Activated T-helper 1 cell treated with Interleukin-2 at 50 U/mL for 16 hours (primary cell): ENCODE measurements at places on chromosomes 6 and 20.

DNA sequence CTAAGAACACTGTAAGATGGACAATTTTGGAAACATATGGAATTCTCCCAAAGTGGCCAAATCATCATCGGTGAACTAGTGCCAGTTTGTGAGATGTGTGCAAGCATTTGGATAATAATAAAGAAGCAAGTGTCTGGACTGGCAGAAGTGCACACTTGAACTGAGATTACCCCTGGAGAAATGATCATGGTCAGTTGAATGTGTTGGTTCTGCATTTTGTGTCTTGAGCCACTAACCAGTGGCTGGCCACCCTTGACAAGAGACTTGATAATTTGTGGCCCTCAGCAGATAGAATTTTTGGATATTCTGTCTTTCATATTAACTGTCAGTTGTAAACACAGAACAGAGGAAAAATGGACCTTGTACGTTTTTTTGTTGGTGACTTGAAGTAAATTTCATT, 37.4 kb downstream of the CITED2 start:
- no peak for DNase-seq

DNA sequence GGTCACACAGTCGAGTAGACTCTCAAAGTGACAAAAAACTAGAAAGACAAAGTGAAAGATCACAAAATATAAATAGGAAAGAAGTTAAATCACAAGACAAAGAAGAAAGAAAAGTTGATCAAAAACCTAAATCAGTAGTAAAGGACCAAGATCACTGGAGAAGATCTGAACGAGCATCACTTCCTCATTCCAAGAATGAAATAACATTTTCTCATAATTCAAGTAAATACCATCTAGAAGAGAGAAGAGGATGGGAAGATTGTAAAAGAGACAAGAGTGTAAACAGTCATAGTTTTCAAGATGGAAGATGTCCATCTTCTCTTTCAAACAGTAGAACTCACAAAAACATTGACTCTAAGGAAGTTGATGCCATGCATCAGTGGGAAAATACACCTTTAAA, 31.6 kb upstream of the GJA10 start:
- DNase-seq, result no peak

DNA sequence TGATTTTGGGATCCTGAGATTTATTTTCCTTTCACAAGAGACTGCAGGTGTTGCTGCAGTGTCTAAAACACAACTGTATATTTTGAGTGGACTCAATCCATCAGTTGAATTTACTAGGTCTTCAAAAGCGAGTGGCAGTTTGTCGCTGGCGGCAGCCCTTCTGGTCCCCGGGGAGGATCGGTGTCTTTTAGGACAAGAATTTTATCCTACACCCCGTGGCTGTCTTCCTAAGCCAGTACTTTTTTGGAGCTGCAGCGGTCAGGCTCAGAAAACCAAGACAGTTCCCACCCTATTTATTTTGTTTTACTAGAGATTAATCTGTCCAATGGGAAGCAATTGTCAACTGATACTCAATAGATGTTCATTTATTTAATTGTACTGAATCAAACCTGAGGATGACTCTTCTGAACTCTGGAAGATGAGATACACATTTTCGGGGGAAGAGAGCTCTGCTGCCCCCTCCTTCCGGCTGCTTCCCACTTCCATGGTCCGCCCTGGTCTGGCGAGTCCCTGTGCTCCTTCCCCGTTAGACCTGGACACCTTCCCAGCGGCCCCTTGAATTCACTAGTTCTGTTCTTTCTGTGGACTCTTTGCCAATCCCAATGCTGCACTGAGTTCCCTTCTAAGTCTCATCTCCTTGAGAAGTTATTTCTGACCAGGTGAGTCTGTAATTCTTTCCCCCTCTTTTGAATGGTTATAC, 90.6 kb downstream of the ERMARD start:
- DNase-seq, result no peak

DNA sequence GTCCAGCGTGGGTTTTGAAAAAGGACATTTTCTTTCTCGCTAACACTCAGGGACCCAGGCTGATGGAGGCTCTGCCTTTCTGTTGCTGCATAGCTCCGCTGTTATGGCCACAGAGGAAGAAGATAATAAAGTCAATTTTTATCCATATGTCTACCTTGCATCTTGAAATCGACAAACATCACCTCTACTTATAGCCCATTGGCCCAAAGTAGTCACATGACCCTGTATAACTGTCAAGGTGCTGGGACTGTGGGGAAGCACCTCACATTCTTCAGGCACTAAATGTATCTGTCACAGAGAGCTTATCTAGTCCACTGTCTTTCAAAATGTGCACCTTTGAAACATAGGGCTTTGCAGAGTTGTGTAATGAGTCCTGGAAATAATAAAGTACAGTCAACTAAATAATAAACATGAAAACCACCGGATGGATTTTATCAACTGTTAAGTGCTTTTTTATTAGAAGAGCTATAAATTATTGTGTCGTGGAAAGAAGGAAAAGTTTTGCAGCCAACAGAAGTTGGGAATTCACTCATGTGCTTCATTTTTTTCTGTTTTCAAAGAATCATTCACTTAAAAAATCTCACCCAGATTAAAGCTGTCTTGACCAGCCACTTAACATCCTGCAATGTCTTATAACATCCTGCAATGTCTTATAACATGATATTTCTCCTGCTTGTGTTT, 47.7 kb upstream of the RCAN2 start:
- DNase-seq, result no peak

DNA sequence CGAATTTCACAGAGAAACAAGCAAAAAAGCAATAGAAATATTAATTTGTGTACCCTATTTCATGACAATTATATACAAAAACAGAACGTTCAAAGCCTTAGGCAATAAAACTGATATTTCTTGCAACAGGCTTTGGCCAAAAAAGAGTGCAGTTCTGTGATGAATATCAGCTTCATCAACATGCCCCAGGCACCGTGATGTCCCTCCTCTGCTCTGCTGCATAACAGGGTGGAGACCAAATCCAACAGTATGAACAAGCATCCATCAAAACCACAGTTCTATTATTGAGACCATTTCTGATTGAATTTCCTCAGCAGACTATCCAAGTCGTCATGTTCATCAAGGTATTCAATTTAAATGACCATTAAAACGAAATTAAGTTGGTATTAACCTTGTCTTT, 722.6 kb upstream of the NRSN1 start:
- DNase-seq, result no peak

GRCh38 chr6:32519118-32519909, 10.8 kb downstream of the HLA-DRB5 start:
- no peak for DNase-seq

DNA sequence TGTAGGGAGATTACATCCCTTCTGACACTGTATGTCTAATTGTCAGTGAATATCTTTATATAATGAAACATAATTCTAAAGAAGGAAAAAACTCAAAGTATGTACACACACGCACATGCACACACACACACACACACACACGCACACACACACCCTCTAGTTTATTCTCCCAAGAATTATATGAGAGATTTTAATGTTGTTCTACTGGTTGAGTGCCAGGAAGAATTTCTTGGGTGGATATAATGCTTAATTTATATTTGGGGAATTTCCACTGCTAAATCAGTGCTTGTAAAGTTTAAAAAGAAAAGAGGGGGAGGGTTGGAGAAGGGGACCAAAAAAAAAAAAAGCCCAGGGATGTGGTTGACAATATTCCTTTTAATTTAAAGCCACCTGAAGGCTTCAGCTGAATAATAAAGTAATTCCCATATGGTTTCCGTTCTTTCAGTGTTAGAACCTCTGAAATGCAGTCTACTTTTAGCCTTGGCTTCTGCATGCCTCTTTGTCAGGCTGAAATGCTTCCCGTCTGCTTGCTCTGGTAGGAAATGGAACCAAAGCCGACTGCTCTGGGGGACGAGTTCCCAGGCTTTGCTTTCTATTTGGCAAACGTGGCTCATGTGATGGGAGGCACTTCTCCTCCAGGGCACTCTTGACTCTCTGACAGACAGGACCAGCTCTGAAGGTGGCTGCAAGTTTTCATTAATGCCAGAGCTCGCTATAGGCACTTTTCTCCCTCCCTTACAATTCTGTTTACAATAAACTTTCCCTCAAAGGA, 225.4 kb downstream of the PRL start:
- no peak for DNase-seq

DNA sequence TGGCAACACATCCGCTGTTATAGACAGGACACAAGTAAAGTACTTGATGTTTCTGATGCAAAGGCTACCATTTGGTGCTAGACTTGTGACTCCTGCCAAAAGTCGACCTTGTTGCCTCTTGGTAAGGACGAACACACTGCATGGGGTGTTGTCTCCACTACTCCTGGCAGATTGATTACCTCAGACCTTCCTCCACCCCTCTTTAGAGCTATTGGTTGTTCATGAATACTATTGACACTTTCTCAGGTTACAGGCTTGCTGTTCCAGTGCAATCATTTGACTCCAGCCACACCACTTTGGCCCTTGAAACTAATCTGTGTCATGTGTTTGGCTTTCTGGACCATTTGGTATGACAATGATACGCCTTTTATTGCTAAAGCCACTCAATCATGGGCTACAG, 62.3 kb downstream of the TRMT11 start:
- no peak for DNase-seq

GRCh38 chr6:29702519-29703103, 20.6 kb upstream of the HLA-F start:
- DNase-seq, result peak; percentile 69

- no peak for DNase-seq
These were observed 117.1 kb upstream of the EEF1E1 start for GRCh38 chr6:8219352-8219943.

- DNase-seq, result no peak
These were observed 318.7 kb downstream of the DHX35 start for GRCh38 chr20:39280875-39281274.

- DNase-seq, result peak; percentile 3
These were observed 155.2 kb downstream of the SCML4 start for GRCh38 chr6:107668743-107669474.

GRCh38 chr6:24374612-24375011, 16.8 kb upstream of the DCDC2 start:
- no peak for DNase-seq

DNA sequence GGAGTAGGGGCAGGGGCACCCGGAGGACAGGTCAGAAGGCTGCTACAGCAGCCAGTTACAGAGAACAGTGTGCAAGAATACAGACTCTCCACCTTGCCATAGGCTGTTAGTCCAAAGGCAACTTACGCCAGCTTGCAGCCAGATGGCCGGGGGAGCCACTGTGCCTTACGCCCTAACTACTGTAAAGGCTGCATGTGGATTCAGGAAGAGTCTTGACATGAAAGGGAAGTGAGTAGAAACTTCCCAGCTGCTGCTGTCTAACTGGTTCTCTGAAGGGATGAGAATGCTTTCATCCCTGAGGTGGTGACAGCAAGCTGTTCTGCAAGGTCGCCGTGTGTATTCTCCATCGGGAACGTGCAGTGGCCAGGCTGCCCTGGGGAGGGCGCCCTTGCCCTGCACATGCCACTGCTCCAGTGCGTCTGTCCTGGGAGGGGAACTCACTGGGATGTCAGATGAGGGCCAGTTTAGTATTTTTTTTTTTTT, 46.1 kb downstream of the LYRM4 start:
- DNase-seq, result no peak

- no peak for DNase-seq
These were observed 142.0 kb downstream of the UST start for GRCh38 chr6:148888856-148889255.

DNA sequence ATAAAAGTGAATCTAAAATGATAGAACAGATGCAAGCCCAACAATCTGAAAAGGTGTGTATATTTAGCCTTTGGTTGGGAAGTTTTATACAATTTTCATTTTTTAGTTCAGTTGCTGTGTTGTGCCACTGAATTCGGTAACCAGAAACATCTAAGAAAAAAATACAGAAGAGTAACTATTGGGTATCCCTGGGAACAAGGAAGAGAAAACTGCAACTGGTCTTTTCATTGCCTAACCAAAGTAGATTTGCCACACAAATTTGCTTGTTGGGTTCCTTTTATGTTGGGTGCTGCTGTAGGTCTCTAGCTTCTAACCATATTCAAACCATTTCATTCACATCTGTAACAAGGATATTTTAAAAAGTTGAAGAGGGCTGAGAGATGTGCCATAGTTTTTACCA, 2.8 kb upstream of the TMEM30A start:
- DNase-seq, result no peak
